ENCODE measurements at places on chromosomes 4 and X.

DNA sequence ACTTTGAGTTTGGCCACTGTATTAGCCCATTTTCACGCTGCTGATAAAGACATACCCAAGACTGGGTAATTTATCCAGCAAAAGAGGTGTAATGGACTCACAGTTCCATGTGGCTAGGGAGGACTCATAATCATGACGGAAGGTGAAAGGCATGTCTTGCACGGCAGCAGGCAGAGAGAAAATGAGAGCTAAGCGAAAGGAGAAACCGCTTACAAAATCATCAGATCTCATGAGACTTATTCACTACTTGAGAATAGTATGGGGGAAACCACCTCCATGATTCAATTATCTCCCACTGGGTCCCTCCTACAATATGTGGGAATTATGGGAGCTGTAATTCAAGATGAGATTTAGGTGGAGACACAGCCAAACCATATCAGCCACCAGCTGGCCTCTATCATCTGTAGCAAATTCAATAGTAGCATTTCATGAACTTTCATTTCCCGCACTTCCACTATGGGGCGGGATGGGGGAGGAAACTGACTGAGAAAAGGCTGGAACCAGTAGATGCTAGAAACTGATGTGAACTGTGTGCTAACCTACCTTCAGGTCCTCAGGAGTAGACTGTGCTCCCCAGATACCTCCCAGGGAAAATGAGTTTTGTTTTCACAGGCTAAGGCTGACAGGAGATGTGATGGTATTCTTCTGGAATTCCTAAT is 35.3 kb upstream of the LGI2 start:
- no peak for DNase-seq

- DNase-seq: no peak
These were observed at the start of gene SORBS2 for GRCh38 chr4:185811509-185812364. TSS of gene SORBS2 (minus strand) at chr4:185812194. CDS start at chr4:185690571, 121,623 bp downstream.

- no peak for DNase-seq
These were observed 174.9 kb upstream of the FRG1 start for GRCh38 chr4:189765736-189766135.

GRCh38 chr4:80231180-80231579 is 33.9 kb downstream of the PRDM8 start:
- no peak for DNase-seq

DNA sequence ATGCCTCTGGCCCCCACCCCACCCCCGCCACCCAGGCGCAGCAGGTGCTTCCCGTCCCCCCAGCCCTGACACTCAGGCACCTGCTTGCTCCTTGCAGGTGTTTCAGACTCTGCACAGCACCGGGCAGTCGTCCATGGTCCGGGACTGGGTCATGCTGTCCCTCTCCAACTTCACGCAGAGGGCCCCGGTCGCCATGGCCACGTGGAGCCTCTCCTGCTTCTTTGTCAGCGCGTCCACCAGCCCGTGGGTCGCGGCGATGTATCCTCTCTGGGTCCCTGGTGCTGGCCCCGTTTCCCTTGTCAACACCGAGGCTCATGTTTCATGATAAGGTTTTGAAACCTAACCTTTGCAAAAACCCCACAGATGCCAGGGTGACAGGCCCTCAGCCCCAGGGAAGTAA is 10.2 kb upstream of the MSANTD1 start:
- DNase-seq: no peak

All from stimulated activated CD8-positive, alpha-beta memory T cell treated with anti-CD3 and anti-CD28 coated beads, Interleukin-7, amount 100 ng/mL, for 48 hours (primary cell).